ENCODE measurements at places on chromosomes 7 and 10.

DNA sequence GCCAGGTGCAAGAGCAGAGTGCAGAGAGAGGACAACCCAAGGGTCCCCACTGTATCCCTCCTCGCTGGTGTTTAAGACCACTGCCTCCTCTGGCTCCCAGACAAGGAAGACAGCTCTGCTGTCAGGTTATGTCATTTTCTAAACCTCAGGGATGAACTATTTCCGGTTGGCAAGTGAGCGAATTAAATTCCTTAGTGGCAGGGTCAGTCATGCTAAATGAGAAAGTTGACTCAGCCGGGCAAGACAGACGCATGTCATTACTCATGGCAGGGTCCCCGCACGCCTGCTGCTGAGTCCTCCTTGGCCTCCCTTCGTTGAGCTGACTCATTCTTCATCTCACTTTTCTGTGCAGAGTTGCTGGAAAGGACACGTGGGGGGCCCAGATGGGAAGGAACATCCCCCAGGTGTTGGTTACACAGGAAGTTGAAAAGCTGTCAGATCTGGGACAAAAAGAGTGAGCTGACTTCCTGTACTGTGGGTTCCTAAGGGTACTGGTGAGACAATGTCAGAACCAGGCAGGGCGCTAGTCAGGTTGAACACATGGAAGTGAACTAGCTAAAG lies 47.1 kb upstream of the UCN3 start:
- DNase-seq: no peak

- no peak for DNase-seq
Measured at GRCh38 chr7:103504505-103505135, 58.6 kb upstream of the SLC26A5 start.

DNA sequence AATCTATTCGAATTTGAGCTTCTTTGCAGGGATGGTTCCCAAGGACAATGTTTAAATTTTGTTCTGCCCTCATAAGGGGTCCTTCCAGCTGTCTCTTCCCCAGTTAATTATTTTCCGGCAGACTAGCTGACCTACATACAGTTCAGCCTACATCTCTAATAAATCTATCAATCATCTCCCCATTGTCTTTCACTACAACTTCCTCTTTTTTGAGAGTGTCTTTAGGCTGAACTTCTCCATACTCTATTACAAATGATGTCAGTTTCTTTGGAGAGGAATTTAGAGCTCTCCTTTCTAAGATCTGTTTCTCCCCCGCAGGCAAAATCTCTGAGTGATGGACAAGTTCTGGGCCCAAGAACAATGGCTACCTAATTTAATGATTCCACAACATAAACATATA lies 122.2 kb downstream of the PCLO start:
- no peak for DNase-seq

- DNase-seq: no peak
Measured at GRCh38 chr7:152551304-152552036, 115.7 kb upstream of the KMT2C start.

DNA sequence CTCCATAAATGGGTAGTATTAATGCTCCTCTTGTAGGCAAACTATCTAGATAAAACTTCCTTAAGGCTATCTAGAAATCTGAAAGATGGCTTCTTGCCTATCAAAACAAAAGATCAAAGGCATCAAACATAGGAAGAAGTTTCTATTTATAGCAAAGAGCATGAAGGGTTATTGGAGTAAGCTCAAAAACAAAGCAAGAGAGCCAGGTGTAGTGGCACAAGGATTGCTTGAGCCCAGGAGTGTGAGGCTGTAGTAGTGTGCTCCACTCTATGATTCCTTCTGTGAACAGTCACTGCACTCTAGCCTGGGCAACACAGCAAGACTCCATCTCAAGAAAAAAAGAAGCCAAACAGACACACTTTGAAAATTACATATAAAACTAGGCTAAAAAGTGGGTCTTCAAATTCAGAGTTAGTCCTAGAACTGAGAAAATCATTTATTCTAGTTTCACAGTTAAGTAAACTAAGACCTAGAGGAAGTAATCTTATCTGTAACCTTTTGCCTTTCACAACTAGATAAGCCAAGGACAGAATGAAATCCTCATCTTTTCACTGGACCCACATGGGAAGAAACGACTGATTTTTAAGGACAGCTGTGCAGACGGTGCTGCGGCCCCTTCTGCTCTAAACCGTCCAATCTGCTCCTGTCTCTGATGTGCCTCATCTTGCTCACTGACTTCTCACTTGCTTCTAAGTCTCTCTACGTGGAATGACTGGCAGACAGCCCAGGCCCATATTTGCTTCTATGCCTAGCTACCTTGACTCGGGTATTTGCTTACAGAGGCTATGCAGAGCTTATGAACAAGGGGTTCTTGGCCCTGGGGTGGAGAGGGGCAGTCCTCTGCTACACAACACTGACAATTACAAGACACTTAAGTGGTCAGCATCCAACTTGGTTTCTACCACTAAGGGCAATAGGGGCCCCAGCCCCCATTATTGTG lies 50.0 kb downstream of the ESYT2 start:
- DNase-seq: no peak

DNA sequence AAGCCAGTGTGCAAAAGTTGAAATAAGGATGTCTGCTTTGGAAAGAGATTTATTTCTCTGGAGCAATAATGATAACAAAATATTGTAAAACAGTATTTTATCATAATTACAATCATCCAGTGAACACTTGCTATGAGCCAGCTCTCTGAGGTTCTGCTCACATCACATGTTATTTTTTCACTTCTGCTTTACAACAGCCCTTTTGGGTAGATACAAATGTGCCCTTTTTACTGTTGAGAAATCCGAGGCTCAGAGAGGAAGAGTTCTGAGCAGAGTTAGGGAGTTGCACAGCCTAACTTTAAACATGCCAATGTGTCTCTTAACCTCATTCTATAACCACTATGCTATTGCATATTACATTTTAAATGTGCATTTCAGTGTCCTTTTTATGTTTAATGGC lies 232.6 kb upstream of the CDC14C start:
- DNase-seq: no peak

GRCh38 chr10:63210611-63211196 lies 77.6 kb downstream of the NRBF2 start:
- DNase-seq: no peak

- DNase-seq: peak; percentile 47
Measured at GRCh38 chr10:89391907-89392756, at the start of gene IFIT1. Gene IFIT1, plus strand, starts transcription at chr10:89392623. Its CDS starts 90 bp downstream, at chr10:89392713.

DNA sequence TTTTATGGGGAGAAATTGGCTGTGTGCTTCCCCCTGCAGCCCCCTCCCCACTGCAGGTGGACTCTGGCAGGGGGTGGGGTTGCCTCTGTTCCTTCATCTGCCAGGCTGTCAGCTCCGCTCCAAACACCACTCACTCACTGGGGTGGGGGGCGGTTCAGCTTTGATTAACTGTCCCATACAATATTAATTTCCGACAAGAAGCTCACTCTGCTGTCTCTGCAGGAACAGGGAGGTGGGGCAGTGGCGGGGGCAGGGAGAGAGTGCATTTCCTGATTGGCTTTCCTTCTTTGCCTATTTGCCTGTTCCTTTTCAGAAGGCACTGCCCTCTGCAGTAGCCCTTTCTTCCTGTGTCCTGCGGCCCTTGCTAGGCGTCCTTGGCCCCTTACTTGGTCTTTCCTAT lies 500.8 kb downstream of the PLXNA4 start:
- no peak for DNase-seq

DNA sequence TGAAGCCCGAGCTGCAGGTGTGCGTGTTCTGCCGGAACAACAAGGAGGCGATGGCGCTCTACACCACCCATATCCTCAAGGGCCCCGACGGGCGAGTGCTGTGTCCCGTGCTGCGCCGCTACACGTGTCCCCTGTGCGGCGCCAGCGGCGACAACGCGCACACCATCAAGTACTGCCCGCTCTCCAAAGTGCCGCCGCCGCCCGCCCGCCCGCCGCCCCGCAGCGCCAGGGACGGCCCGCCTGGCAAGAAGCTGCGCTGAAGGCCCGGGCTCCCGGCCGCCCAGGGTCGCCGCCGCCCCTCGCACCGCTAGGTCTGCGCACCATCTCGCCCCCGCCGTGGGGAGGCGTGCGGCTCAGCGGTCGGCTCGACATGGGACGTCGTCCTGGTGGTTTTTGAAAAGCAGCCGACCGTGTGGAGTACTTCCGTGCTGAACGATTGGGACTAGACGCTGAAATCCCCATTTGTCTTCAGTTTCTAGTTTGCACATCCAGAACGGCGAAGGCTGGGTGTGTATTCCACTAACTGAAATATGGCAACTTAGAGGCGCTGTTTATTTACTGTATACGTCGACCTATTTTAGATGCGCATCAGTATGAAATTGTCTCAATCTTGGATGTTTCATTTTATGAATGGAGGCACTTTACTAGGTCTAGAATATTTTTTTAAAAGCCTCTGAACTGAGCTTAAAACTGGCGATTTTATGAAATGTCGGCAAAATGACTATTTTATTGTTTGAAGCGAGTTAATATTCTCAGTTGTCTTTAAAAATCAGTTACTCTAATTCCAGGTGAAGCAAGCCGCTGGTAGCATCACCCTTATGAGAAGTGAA lies 1.1 kb downstream of the NANOS1 start:
- peak; percentile 55 for DNase-seq

GRCh38 chr7:108027239-108027638 lies 24.3 kb upstream of the LAMB1 start:
- no peak for DNase-seq

DNA sequence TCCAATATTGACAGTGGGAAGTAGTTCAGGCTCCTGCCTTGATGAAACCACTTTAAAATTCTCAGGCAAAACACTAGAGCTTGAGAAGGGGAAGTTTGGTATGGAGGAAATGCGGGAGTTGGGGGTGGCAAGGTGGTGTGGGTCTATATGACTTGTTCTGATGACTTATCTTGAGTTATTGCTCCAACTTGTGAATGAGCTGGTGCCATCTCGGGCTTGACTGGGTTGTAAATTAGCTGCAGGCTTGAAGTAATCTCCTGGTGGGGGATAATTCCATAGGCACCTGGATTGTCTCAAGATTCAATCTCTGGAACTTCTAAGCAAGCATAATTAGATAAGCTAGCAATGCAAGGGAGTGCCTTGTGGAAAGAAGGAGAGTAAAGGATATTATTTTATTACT lies 29.0 kb downstream of the MRPL32 start:
- no peak for DNase-seq

DNA sequence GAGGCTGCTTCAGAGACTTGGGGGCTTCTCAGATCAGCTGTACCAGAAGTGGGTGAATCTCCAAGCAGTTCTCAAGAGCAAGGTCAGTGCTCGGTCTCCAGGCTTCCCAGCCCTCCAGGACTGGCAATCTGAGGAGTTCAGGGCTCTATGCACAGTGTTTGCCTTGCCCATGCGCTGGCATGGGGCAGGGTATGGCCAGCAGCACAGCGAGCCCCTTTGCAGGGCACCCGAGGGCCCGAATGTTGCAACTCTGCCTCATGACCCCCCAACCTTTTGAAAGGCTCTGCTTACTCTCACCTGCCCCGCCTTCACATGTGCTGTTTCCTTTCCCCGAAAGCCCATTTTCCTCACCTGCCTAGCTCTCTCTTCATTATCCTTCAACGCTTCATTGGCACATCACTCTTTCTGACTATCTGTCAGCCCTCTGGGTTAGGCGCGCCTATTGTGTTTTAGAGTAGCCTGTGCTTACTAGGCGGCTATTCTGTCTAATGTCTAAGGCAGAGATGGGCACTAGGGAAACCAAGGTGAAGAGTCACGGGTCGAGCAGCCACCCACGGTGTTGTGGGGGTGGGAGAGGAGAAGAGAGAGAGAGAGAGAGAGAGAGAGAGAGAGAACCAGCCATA lies 83.6 kb downstream of the WDFY4 start:
- no peak for DNase-seq

DNA sequence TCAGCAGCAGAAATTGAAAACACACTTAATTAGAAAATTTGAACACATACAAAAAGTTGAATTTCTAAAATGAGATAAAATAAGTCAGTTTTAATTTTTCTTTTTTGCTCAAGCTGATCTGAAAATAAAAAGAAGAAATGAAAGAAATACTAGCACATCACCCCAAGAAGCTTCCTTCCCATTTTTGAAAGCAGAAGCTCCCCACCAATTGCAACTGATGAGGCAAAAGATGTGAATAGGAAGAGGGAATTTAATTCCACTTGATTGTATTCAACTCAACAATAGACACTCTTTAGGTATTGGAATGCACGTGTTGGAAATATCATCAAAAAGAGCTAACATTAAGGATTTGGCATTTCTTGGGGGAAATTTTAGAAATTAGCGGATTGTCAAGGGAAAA lies 175.8 kb downstream of the TRIL start:
- DNase-seq: no peak

DNA sequence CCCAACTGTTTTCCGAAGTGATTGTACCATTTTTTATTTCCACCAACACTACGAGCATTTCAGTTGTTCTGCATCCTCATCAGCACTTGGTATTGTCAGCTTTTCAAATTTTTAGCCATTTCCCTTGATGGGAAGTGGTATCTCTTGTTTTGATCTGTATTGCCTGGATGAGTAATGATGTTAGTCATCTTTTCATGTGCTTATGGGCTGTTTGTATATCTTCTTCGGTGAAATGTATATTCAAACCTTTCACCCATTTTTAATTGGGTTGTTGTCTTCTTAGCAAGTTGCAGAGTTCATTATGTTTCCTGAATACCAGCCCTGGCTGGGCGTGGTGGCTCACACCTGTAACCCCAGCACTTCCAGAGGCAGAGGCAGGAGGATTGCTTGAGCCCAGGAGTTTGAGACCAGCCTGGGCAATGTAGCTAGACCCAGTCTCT lies 22.1 kb downstream of the CLIP2 start:
- no peak for DNase-seq

- DNase-seq: no peak
Measured at GRCh38 chr7:2979951-2980350, 63.7 kb downstream of the CARD11 start.

GRCh38 chr7:151013733-151014497 lies 10.4 kb downstream of the ATG9B start:
- DNase-seq: peak; percentile 96

DNA sequence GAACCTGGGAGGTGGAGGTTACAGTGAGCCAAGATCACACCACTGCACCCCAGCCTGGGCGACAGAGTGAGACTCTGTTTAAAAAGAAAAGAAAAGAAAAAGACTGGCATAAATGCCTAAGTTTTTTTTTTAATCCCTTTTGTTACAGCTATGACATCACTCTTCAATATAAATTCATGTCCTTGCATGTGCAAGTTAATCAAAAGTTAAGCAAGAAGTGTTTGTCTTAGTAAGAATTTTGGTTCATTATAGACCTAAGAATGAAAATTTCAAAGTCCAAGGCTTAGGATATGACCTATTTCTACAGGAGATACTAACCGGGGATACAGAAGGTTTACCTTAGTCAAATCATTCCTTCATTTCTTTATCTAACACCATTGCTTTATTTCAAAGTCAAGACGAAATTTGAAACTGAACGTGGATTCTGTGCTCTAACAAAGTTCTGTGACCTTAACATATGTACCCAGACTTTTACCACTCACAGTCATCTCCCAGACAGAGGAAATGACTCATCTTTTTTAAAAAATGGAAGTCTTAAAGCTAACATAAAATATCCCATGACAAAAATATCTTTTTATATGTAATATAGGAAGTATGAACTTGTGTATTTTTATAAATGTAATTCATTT lies 29.3 kb upstream of the ITGB8 start:
- no peak for DNase-seq

DNA sequence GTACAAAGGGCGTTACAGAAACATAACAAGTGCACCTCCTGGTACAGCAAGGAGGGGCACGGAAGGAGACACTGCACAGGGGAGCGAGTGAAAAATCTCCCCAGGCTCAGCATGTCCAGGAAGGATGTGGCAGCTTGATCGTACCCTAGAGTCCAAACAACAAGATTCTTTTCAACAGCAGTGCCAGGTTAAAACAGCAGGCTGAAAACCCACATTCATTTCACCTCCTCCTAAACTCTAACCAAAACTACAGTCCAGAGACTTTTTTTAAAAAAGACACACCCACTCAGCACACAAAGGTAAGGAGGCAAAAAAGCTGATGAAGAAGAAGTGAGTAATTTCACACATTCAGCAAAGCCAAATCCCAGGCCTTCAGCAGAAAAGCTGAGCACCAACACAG lies 138.8 kb downstream of the SFMBT2 start:
- no peak for DNase-seq

Measured in HuH-7 (cell line).